ENCODE measurements at places on chromosomes 2 and 18.

GRCh38 chr2:118044103-118044716 is 30.3 kb upstream of the CCDC93 start:
- no peak overlapping the region for H3K27ac ChIP-seq
- no peaks in the 10 kb centered on the region for H3K36me3 ChIP-seq
- no peak overlapping the region for H3K4me3 ChIP-seq

DNA sequence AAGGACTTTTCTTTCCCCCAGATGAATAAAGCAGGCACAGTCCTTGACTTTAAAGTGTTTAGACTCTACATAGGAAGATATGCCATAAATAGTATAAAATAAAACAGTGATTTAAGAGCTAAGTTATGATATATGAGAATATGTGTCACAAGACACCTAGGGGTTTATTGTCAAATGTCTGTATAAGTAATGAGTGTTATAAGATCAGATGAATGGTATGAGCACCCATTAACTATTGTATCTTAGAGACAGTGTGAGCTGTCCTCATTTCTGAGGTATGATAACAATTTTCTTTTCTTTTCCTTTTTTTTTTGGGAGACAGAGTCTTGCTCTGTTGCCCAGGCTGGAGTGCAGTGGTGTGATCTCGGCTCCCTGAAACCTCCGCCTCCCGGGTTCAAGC is 365.3 kb downstream of the RND3 start:
- H3K4me3 ChIP-seq, result no peak overlapping the region
- peaks cover 1% of the 10 kb centered on the region for H3K27me3 ChIP-seq
- H3K27ac ChIP-seq, result no peak overlapping the region
- DNase-seq, result no peak
- peaks cover 13% of the 10 kb centered on the region for H3K4me1 ChIP-seq
- no peaks in the 10 kb centered on the region for H3K36me3 ChIP-seq

- no peak overlapping the region for H3K4me3 ChIP-seq
- no peak for DNase-seq
- H3K27ac ChIP-seq, result no peak overlapping the region
- H3K36me3 ChIP-seq, result no peaks in the 10 kb centered on the region
- H3K27me3 ChIP-seq, result no peaks in the 10 kb centered on the region
- H3K4me1 ChIP-seq, result no peaks in the 10 kb centered on the region
Measured at GRCh38 chr18:11674119-11674518, 14.9 kb upstream of the GNAL start.

DNA sequence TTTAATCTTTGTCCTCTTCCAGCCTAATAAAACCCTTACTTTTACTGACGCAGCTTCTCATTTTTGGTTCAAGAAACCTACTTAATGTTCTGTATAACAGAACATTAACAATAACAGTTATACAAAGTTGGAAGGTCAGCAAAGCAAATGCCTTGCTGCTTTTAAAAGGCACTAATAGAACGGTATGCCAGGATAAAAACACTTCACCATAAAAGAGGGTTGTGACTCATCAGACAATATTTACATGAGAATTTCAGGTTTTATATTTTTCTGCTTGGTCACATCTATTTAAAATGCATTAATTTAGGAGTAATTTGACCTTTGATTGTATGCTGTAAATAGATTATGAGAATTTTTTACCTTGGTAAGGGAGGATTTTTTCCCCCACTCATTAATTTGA is 3.0 kb downstream of the KLHL41 start:
- no peak for DNase-seq
- no peaks in the 10 kb centered on the region for H3K36me3 ChIP-seq
- no peak overlapping the region for H3K27ac ChIP-seq
- H3K4me3 ChIP-seq, result no peak overlapping the region

DNA sequence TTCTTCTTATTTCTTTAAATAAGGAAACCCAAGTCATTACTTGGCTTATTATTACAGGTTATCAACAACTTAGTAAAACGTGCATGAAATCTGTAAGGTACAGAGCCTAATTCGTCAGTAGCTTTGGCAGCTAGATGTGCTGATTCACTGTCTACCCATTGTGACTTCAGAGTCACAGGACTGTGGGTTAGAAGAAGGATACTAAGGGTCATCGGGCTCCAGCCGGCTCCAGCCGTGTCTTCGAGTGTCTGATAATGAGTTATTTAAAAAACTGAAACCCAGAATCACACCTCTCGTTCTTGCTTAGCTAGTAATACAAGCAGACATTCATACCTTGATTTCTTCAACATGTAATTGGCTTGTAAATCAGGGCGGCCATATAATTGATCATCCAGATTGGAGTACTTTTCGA is 170.5 kb downstream of the FMNL2 start:
- no peak overlapping the region for H3K4me3 ChIP-seq
- no peak overlapping the region for H3K27ac ChIP-seq
- no peaks in the 10 kb centered on the region for H3K36me3 ChIP-seq
- H3K4me1 ChIP-seq, result peaks cover 2% of the 10 kb centered on the region

DNA sequence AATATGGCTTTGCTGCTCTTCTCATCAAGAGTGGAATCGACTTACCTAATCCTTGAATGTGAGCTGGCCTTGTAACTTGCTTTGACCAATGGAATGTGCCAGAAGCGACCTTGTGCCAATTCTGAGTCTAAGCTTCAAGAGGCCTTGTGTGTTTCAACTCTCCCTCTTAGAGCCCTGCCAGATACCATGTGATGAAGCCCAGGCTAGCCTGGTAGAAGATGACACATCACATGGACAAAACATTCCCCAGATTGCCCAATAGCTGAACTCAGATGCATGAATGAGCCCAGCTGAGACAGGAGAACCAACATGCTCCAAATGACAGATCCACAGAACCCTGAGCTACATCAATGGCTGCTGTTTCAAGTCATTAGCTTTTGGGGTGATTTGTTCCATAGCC is 4.2 kb upstream of the KLHL14 start:
- H3K27ac ChIP-seq, result no peak overlapping the region
- no peaks in the 10 kb centered on the region for H3K36me3 ChIP-seq
- H3K4me1 ChIP-seq, result peaks cover 6% of the 10 kb centered on the region
- H3K4me3 ChIP-seq, result no peak overlapping the region

GRCh38 chr2:239297142-239298004 is 103.4 kb downstream of the HDAC4 start:
- no peaks in the 10 kb centered on the region for H3K27me3 ChIP-seq
- no peak for DNase-seq
- H3K27ac ChIP-seq, result no peak overlapping the region
- no peaks in the 10 kb centered on the region for H3K36me3 ChIP-seq
- no peak overlapping the region for H3K4me3 ChIP-seq

DNA sequence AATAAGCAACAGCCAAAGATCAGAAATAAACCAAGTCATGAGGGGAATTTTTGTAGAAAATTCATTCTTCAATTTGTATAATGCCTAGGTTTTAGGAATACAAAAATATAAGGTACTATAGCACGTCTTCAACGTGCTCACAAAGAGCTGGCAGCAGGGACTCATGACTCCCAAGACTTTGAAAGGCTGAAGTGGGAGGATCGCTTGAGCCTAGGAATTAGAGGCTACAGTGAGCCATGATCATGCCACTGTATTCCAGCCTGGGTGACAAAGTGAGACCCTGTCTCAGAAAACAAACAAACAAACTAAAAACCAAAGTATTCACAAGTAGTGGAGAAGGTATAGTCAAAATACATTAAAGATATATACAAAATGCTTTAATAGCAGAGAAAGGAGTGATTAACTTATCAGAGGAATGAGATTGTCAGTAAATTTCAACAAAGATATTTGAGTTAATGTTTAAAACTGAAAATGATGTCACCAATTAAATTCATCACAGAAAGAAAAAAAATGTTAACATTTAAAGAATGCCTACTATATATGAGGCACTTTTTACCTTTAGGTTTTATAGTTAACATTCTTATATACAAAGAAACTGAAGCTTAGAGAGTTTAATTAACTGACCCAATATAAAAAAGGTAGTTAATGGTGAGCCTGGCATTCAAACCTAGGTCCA is 3.2 kb downstream of the WDR33 start:
- peaks cover 9% of the 10 kb centered on the region for H3K4me1 ChIP-seq
- DNase-seq, result no peak
- H3K4me3 ChIP-seq, result no peak overlapping the region

GRCh38 chr18:45197526-45197970 is 417.7 kb upstream of the SLC14A2 start:
- no peak overlapping the region for H3K27ac ChIP-seq
- no peak for DNase-seq
- no peak overlapping the region for H3K4me3 ChIP-seq
- no peaks in the 10 kb centered on the region for H3K4me1 ChIP-seq
- H3K27me3 ChIP-seq, result no peaks in the 10 kb centered on the region

DNA sequence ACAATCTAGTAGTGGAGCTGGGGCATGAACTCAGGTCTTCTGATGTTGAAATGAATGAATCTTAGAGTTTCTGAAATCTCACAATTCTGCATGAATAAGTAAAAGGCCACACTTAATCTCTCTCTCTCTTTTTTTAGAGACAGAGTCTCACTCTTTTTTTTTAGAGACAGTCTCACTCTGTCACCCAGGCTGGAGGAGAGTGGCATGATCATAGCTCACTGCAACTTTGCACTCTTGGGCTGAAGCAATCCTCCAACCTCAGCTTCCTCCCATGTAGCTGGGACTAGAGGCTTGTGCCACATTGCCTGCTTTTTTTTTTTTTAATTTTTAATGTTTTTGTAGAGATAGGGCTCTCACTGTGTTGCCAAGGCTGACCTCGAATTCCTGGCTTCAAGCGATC is 68.9 kb upstream of the THOC1 start:
- H3K27me3 ChIP-seq, result no peaks in the 10 kb centered on the region
- H3K27ac ChIP-seq, result no peak overlapping the region
- H3K36me3 ChIP-seq, result no peaks in the 10 kb centered on the region
- no peaks in the 10 kb centered on the region for H3K4me1 ChIP-seq
- no peak for DNase-seq
- no peak overlapping the region for H3K4me3 ChIP-seq

- no peak overlapping the region for H3K27ac ChIP-seq
- no peak for DNase-seq
- H3K27me3 ChIP-seq, result no peaks in the 10 kb centered on the region
- no peaks in the 10 kb centered on the region for H3K36me3 ChIP-seq
Measured at GRCh38 chr18:11767935-11768334, 78.9 kb downstream of the GNAL start.

All from H1 (cell line).